Hematopoietic multipotent progenitor cell treated with erythropoietin and hydrocortisone succinate and interleukin-3 and kit ligand, for 17 days (in vitro differentiated cells): ENCODE measurements at places on chromosomes 3 and 15.
A peak's percentile ranks its signal among the peaks of the same experiment; 100 is the strongest.

- no peak for DNase-seq
These were observed 103.4 kb downstream of the IL20RB start for GRCh38 chr3:137061186-137061585.

- no peak for DNase-seq
These were observed 391.0 kb downstream of the MECOM start for GRCh38 chr3:169272532-169272931.

DNA sequence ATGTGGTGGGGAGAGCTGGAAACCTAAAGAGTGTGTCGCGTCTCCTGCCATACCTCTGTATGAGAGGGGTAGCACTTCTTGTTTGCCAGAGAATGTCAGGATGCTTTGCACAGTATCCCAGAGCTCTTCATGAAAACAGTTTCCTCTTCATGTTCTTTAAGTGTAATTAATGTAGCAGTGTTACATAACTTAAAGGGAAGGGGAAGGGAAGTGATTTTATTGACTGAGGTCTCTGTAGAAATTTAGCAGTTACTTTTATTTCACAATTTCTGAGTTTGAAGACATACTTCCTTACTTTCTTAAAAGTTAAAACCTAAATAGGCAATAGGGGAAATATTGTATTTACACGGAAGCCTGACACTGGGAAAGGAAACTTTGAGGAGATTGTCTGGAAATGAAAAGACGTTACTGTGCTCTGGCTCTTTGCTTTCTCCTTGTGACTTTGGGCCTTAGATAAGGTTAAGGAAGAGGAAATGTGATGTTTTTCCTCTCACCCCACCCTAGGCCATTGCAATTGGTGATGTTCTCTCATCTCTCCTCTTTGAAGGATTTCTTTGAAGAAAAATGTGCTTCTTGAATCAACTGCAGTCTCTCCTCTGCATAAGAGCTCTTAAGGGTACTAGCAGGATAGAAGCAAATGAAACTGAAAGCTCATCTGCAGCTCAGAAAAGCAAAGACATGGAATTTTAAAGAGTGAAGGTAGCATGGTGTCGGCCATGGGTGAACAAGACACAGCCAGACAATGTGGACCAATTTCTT is 6.0 kb downstream of the NXPE3 start:
- no peak for DNase-seq

- DNase-seq, result no peak
These were observed 157.0 kb upstream of the FRMD4B start for GRCh38 chr3:69542805-69543429.

- no peak for DNase-seq
These were observed 30.4 kb upstream of the THUMPD3 start for GRCh38 chr3:9332250-9333030.

DNA sequence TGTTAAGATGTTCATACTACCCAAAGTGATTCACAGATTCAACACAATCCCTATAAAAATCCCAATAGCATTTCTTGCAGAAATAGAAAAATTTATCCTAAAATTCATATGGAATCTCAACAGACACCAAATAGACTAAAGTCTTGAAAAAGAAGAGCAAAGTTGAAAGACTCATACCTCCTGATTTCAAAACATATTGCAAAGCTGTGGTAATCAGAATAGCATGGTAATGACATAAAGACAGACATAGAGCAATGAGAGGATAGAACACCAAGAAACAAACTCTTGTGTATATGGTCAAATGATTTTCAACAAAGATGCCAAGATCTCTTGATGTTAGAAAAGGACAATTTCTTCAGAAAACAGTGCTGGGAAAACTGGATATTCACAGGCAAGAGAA is 8.3 kb downstream of the GLB1 start:
- DNase-seq, result no peak

DNA sequence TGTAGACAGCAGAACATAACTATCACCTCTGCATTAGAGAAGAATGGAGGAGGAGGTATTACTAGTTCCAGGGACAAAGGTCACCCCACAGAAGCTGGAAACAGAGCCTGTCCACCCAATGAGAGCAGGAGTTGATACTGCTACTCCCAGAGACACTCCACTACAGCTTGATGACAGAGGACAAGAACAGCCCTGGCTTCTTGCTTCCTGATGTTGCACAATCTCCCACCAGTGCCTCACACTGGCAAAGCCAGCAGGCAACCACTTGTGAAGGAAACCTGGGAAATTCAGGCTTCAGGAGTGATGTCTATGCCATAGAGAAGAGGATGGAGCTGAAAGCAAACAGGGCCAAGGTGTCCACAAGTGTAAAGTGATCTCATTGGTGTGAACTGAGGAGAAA is 78.0 kb upstream of the POU1F1 start:
- no peak for DNase-seq

DNA sequence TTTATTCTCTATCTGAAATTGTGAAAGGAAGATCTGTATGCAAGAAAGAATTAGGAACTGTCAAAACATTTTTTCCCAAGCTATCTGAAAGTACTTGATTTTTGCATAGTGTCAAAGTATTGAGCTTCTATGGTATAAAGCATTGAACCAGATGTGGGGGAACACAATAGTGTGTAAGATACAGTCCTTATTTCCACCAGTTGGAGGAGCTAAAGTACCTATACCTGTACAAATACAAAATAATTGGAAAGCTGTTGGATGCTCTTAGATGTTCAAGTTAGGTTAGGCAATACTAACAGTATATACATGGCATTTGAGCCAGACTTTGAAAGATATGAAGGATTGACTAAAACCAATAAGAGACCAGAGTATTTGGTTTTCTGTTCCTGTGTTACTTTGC is 148.4 kb downstream of the B3GALNT1 start:
- DNase-seq, result no peak

GRCh38 chr3:171480526-171480925 is 20.3 kb upstream of the TNIK start:
- no peak for DNase-seq

GRCh38 chr3:23795096-23795495 is 10.7 kb upstream of the UBE2E1 start:
- no peak for DNase-seq

DNA sequence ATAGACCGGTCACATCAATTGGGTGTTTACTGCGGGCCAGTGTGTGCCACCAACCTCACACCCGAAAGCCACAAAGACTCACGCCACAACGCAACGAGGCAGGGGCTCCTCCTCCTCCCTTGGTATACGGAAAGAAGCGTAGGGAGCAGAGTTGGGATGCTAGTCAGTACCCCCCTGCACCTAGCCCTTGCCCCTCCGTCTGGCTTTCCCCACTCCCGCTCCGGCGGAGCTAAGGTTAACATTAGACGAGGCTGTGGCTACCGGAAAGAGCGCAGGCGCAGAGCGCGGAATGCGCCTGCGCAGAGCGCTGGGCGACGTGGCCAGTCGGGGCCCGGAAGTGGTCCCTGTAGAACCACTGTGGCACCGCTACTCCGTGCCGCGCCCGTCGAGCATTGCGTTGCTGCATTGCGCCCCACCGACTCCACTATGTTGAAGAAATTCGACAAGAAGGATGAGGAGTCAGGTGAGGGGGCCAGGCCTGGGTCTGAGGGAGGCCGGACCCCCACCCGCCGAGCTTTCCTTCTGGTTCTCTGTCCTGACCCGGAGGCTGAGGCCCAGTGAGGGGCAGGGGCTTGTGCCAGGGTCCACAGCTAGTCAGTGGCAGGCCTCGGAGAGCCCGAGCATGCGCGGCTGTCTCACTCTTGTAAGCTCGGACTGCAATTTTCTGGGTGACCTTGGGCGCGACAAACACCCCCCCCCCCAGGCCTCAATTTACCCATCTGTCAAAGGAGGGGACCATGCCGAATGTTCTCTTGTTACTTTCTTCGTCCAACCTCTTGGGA is at the start of gene COPG1:
Gene COPG1, plus strand, starts transcription at position 323 of the 782 bp plus-strand sequence. Its CDS starts 104 bp downstream, at position 427.
- peak; percentile 96 for DNase-seq

GRCh38 chr3:133283958-133284807 is 115.7 kb upstream of the BFSP2 start:
- DNase-seq, result no peak

GRCh38 chr15:44289259-44289790 is 806 bp downstream of the GOLM2 start:
- peak; percentile 13 for DNase-seq

DNA sequence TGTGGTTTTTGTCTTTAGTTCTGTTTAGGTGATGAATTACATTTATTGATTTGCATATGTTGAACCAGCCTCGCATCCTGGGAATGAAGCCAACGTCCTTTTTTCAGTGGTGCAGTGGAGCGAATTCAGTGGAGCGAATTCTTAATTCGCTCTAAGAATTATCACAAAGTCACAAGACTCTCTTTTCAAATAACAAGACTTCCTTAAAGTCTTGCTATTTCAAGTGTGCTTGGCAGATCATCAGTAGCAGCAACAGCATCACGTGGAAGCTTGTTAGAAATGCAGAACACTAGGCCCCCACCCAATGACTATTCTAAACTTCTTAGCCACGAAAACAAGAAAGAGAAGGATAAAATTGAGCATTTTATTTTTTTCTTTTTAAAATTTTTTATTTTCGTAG is 58.1 kb upstream of the CD200R1L start:
- no peak for DNase-seq

DNA sequence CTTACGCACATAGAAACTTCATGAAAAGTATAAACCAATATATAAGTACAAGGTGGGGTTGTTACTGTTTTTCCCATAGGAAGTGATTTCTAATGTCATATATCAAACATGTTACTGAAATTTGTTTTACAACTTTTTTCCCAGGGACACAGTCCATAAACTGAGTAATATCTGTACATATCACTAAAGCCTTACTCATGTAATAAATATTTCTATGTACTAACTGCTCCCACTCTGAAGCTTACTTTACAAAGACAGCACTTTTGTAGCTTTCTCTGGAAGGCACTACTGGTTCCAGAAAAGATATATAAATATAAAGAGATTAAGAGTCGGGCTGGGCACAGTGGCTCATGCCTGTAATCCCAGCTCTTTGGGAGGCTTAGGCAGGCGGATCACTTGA is 91.7 kb downstream of the MYO5A start:
- no peak for DNase-seq

- DNase-seq, result no peak
These were observed 27.2 kb downstream of the OXSM start for GRCh38 chr3:25817107-25817506.

GRCh38 chr15:35603301-35603700 is 57.3 kb upstream of the DPH6 start:
- no peak for DNase-seq

DNA sequence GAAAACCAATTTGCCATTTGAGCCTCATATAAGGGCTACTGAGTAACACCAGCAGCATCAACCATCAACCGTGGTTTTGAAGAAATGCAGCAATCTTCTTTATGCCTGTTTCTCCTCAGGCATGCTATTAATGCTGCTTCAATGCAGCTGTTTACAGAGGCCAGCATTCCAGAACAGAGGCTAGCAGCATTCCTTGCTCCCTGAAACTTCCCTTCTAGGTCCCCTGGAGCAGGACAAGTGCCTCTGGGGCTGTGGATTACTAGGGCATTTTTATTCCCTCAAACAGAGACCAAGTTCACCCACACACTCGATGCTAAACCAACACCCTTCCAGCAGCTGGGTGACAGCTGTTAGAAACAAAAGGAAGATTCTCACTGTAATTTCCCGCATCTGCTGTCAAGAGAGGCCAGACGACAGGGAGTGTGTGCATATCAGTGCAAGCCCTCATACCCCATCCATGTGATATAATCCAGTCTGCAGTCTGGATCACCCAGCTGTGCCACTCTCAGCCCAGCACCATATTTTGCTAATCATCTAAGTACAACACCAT is 57.5 kb downstream of the HOMER2 start:
- no peak for DNase-seq

- peak; percentile 84 for DNase-seq
These were observed 55.4 kb upstream of the LRRFIP2 start for GRCh38 chr3:37229740-37230139.

GRCh38 chr3:186700267-186700666 is 16.9 kb upstream of the KNG1 start:
- peak; percentile 75 for DNase-seq

DNA sequence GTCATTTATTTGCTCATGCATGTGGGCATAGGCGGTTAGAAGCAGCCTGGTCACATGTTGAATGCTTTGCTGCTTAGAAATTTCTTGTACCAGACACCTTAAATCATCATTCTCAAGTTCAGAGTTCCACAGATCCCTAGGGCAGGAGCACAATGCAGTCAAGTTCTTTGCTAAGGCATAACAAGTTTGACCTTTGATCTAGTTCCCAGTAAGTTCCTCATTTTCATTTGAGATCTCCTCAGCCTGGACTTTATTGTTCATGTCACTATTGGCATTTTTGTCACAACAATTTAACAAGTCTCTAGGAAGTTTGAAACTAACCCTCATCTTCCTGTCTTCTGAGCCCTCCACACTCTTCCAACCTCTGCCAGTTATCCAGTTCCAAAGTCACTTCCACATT is 22.8 kb downstream of the HGD start:
- DNase-seq, result no peak

GRCh38 chr3:157922614-157923013 is 183.6 kb downstream of the SHOX2 start:
- no peak for DNase-seq

- DNase-seq, result no peak
These were observed 46.0 kb downstream of the SLC7A14 start for GRCh38 chr3:170539897-170540296.

- no peak for DNase-seq
These were observed 480.8 kb upstream of the TPRG1 start for GRCh38 chr3:188691004-188691403.
